Right lobe of liver (tissue), 6 donors: ENCODE measurements at places on chromosomes 1 and 21. TPM values are rescaled to one million over a fixed set of nuclear protein-coding genes. Genes with fewer than 3 reads are reported as not detected.

DNA sequence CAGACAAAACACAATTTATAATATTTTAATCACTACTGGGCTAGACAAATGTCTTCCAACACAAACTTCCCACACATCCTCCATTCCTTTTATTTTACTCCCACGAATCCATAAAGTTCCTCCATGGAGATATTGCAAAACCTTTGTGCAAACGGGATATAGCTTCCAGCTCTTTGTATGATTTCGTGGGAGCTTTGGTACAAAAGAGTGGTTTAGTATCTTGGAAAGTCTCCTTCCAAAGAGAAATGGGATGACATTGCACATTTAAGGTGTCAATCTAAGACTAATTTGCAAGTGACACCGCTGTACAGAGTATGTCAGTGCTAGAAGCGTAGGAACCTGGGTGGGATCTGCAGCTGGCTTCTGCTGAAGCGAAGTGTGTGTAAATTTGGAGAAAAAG, 455.2 kb upstream of the RUNX1 start:
- H3K27ac ChIP-seq: no peak overlapping the region
- no peaks in the 10 kb centered on the region for H3K36me3 ChIP-seq
- H3K4me3 ChIP-seq: no peak overlapping the region
- H3K27me3 ChIP-seq: no peaks in the 10 kb centered on the region

Gene INTS11
- 36.7 TPM for total RNA-seq

Gene OR2T29
- total RNA-seq: not detected

Gene SPRR5
- total RNA-seq: not detected
